Effector memory CD8-positive, alpha-beta T cell (primary cell): ENCODE measurements at places on chromosomes 5 and 9.

DNA sequence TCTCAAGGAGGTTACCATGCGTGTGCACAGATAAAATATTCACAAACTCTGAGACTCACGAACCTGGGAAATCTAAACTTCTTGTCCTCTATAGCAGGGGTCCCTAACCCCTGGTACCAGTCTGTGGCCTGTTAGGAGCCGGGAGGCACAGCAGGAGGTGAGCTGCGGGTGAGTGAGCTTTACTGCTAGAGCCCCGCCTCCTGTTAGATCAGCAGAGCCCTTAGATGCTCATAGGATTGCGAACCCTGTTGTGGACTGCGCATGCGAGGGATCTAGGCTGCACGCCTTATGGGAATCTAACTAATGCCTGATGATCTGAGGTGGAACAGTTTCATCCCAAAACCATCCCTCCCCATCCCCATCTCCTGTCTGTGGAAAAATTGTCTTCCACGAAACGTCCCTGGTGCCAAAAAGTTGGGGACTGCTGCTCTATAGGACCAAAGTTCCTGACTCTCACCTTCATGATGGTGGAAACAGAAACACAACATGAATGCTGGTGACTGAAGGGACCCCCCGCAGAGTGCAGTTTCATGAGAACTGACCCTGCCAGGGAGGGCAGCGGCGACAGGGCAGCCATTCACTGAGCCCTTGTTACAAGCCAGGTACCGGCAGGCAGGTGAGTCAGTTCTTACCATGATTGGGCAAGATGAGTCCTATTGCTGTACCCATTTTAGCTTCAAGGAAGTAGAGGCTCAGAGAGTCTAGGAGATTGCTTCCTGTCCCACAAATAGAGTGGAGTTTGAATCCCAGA lies 181.9 kb downstream of the RGS3 start:
- DNase-seq: no peak

DNA sequence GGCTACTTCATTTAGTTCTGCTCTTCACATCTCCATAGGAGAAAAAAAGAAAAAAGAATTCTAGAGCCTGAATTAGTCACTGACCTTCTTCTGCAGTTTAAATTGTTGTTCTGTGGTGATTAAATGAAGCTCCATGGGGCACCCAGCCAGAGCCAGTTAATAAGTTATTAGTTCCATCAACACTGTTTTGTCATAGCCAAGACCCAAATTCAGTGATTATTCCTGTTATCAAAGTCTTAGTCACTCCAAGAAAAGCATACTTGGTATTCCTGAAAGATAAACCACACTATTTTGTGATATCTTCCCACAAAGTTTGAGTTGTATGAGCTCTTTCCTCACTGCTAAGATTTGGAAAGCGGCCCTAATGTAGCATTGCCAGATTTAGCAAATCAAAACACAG lies 134.8 kb upstream of the RGMB start:
- no peak for DNase-seq

GRCh38 chr5:6941631-6942030 lies 228.4 kb downstream of the TENT4A start:
- DNase-seq: no peak

DNA sequence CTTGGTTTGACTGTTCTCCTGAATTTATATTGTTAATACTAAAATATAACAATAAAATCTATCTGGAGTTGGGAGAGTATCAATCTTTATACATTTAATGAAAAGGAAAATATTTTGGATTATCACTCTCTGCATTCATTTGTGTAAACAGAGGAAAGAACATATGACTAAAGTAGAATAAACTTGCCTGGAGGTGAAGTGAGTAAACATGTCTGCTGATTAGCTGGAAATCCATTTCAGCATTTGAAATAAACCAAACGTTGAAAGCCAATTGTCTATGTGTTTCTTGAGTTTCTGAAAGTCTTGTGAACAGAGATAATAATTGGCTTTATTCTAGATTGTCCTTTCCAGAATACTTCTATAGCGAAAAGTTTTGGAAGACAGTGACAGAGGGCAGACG lies 776.2 kb downstream of the SEMA5A start:
- DNase-seq: no peak

GRCh38 chr9:18441261-18441660 lies 32.7 kb upstream of the ADAMTSL1 start:
- no peak for DNase-seq

DNA sequence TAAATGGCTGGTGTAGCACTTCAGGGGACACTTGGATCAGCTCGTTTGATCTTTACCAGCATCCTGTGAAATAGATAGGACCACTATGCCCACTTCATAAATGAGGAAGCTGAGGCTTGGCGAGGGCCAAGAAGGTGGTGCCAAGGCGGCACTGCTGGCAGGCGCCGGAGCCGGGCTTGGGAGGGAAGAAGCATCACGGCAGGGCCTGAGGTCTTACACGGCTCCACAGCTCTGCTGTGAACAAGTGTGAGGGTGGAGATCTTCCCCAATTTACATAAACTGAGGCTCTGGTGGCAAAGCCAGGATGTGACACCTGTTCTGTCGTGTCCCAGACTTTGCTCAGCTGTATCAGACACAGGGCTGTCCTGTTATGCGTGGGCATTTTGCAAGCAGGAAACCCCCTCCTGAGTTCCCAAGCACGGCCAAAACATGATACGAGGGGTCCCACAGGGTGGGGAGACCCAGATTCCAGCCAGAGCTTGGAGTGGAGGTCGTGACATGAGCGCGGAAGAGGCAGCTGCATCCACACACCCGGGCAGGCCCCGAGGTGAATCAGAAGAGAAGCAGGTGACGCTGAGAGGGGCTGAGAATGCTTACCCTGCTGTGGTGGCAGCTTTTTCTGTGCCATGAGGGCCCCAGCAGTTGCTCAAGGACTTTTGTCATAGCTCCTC lies 117.5 kb upstream of the BOD1 start:
- no peak for DNase-seq

DNA sequence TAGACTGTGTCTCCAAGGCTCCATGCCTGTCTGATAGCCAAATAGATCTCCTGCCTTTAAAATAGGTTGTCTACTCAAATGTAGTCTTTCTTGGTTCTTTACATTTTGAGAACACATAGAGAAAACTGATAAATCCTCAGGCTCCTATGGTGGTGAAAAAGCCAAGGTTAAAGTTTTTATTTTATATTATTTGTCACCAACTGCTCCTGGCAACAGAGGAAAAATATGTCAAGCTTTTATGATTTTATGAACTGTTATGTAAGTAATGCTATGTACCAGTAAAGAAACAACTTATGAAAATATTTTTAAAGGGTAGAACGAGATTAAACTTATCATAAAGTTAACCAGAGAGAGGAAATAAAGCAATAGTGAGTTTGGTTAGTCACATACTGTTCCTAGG lies 222.8 kb downstream of the NR2F1-AS1 start:
- DNase-seq: no peak

DNA sequence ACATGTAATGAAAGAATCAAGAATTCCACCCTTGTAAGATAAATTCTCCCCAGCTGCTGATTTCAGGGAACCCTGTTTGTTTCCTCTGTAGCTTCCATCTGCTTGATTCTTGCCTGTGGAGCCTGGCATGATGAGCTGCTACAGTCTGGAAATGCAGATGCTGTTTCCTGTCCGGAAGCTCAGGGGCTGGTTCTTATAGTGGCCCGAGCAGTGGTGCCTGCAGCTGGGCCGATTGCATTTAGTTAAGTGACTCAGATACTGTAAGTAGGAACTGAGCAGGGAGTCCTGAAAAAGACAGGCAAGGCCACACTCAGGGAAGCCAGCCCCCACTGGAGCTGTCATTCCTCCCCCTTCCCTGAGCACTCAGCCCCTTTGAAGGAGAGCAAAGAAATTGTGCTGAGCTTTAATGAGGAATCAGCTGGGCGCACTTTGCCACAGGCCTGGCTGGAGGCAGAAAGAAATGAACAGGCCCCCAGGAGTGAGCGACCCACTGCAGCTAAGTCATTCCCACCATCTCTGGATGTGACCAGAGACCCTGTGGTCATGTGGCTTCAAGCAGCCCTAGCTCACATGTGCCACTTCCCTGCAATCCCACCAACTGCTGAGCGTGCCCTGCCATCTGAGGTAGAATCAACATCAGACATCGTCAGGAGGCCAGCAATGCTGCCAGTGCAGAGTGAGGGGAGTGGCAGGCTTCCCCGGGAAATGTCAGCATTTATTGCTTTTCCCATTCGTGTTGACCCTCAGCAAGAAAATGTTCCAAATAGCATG lies 206.0 kb upstream of the WWC1 start:
- no peak for DNase-seq

- DNase-seq: no peak
Observed at GRCh38 chr9:134895908-134896833, 15.6 kb downstream of the FCN2 start.

- no peak for DNase-seq
Observed at GRCh38 chr5:157030692-157031091, 28.2 kb downstream of the HAVCR1 start.

DNA sequence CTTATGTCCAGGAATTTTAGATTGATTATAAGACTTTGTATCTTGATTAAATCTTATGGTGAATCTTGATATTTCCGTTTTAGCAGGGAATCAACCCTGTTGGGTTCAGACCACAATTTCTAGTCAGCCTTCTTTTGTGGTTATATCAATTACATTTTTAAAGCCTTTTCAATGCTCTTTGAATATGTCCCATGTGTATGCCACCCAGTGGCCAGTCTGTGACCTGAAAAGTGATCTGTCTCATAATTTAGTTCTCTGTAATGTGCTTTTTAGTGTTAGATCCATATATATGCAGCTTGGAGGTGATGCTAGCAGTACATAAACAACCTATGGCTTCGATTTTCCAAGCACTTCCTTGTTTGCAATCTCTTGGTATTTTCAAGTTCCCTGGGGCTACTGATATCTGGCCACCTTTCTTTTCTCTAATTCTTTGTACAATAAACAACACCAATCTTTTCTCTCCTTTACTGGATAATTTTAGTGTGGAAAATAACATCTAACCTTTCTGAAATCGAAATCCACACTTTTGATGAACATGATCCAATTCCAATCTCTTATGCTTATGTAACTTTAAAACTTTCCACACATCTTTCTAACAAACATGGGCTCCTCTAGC lies 28.8 kb downstream of the PDE8B start:
- DNase-seq: no peak

DNA sequence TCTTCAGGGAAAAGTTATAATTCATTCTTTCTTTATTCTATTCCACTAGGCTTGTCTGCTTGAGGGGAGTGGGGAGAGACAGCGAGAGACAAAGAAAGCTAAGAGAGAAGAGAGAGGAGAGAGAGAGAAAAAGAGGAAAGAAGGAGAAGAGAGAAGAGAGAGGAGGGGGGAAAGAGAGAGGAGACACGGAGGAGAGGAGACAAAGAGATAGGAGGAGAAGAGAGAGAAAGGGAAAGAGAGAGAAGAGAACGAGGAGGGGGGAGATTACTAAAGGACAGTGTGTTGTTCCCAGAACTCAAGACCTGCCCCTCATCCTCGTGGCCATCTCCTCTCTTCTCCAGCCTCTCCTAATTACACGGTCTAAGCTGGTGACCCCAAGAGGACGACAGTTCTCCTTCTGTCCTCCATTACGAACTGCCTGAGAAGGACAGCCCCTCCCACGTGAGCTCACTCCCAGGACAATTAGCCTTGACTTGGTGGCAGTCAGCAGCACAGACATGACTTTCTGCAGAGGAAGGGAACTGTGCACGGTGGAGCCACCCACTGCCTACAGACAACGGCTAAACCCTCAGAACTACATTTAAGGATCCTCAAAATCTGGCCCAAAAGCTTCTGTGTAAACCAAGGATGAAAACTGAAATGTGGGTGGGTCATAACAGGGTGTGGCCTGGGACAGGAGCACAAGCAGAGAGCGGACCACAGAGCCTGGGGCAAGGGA lies 99.1 kb downstream of the COL23A1 start:
- no peak for DNase-seq

DNA sequence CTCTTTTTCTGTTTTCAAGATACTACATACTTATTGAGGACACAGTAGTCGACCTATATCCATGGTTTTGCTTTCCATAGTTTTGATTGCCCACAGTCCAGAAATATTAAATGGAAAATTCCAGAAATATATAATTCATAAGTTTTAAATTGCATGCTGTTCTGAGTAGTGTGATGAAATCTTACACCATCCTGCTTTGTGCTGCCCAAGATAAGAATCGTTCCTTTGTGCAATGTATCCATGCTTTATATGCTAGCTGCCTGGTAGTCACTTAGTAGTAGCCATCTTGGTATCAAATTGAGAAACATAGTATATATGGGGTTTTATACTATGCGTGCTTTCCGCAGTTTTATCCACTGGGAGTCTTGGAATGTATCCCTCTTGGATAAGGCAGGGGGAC lies 59.0 kb downstream of the CWC27 start:
- DNase-seq: no peak

DNA sequence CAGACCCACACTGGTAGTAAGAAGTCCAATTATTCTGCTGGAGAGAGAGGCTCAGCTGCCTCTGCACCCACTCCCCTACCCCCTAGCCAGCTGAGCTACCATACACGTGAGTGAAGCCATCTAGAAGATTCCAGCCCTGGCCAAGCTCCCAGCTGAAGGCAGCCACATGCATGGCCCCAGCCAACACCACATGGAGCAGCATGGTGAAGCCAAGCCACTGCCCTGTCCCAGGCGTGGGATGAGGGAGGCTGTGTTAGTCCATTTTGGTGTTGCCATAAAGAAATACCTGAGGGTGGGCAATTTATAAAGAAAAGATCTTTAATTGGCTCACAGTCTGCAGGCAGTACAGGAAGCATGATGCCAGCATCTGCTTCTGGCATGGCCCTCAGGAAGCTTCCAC lies 20.0 kb upstream of the VDAC1 start:
- DNase-seq: no peak

- DNase-seq: no peak
Observed at GRCh38 chr9:8649160-8649559, 849.6 kb upstream of the DMAC1 start.

GRCh38 chr5:56161927-56162326 lies 71.2 kb downstream of the ANKRD55 start:
- no peak for DNase-seq

DNA sequence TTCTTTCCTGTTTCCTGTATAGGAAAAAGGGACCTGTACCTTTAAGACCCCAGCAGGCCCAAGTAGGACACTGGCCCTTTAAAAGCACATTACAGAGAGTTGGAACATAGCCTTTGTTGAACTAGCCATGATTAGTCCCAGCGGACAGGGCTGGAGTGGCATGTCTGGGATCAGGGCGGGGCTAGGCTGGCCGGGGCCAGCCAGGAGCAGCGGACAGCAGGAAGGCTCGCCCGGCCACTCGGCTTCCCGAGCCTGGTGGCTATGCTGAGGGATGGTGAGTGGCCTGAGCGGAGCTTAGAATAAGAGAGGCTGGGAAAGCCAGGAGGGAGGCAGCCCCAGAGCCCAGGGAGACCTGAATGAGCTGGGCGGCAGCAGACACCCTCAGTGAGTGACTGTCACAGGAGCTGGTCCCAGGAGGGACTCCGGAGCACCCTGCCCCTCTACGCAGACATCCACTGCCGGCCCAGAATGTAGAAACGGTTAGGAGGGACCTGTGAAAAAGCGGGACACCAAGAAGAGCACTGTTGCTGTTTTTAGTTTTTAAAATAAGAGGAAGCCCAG lies 92.1 kb downstream of the DAB2IP start:
- DNase-seq: no peak

GRCh38 chr5:168295574-168296201 lies 4.2 kb downstream of the WWC1 start:
- no peak for DNase-seq

GRCh38 chr5:151757233-151758140 lies 944 bp downstream of the ATOX1 start:
- DNase-seq: peak; percentile 19

- peak; percentile 29 for DNase-seq
Observed at GRCh38 chr5:141618030-141618803, 583 bp downstream of the DIAPH1 start.

GRCh38 chr9:121069396-121069795 lies 5.4 kb upstream of the CNTRL start:
- DNase-seq: no peak

- DNase-seq: no peak
Observed at GRCh38 chr9:137294681-137295237, 7.3 kb downstream of the NRARP start.
